ENCODE measurements at places on chromosomes 4 and X.

GRCh38 chrX:138914767-138915166 is 203.2 kb upstream of the FGF13 start:
- DNase-seq, result no peak

GRCh38 chr4:53981567-53981966 is 82.8 kb downstream of the CHIC2 start:
- no peak for DNase-seq

- no peak for DNase-seq
These were observed 71.7 kb downstream of the SRPX start for GRCh38 chrX:38149016-38149415.

GRCh38 chrX:120790118-120790517 is 85.5 kb downstream of the CT47B1 start:
- no peak for DNase-seq

DNA sequence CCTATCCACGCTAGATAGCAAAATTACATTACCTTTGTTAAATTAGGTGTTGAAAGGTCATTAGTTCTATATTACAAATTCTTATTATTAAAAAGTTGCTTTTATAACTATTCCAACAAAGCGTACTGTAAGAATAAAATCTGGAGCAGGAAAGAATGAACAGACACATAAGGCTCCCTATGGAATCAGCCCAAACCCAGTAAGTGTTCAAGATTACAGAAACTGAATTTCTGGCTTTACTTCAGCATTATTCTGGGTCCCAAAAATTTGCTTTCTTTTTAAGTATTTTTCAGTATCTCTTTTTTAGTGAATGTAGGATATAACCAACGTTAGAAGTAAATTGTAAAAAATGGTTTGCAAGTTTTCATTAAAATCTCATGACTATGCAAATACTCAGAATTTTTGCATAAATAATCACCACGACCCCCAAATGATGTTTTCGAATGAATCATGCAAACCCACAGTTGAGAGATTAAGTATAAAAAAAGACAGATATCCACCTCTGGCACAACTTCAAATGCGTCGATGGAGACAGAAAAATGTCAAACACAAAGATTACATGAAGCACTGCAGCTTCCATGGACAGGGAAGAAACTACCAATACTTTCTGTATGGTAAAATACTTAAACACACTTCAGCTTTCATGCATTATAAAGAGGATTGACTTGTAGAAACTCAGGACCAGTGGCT is 238.5 kb downstream of the RASL11B start:
- DNase-seq, result no peak

GRCh38 chrX:134734466-134734952 is 76.2 kb upstream of the PLAC1 start:
- DNase-seq, result no peak

DNA sequence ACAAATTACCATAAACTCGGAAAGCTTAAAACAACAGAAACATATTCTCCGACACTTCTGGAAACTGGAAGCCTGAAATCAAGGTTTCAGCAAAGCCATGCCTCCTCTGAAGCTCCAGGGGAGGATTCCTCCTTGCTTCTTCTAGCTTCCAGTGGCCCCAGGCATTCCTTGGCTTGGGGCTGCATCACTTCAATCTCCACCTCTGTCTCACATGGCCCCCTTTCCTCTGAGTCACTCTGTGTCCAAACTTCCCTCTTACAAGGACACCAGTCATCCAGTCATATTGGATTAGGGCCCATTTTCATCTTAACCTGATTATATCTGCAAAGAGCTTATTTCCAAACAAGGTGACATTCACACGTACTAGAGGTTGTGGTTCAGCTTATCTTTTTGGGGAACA is 17.3 kb downstream of the PARM1 start:
- no peak for DNase-seq

DNA sequence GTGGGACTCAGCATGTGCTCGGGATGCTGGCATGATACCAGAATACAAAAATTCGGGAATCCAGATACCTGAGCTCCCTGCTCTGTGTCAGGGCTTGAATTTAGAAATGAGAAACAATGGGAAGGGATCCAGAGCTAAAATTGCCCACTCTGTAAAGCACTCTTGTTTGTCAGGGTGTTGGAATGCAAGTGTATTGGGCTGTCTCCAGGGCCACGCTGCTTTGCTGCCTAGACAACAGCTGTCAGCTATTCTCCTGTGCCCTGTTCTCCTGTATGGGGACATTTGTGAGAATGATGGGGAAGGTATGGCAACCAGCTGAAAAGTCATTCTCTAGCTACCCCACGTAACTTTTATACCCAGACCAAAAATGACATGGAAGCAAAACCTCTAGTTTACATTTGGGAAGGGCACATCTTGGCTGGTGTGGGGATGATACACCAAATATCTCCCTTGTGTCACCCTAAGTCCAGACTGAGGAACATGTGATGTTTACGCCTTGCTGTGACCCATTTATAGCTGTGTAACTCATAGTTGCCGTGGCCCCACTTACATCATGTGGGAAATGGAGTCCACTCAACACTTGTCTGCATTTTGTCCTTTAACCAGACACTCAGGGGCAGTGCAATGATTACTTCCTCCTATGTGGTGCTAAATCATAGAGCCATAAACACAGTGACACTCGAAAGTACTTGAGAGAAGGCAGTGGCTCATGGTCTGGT is 46.6 kb downstream of the SMPX start:
- no peak for DNase-seq

GRCh38 chrX:7346021-7346420 is 198.1 kb upstream of the PUDP start:
- DNase-seq, result no peak

- DNase-seq, result no peak
These were observed 517.2 kb upstream of the ADGRL3 start for GRCh38 chr4:60682901-60683300.

GRCh38 chr4:19809989-19810388 is 441.7 kb upstream of the SLIT2 start:
- no peak for DNase-seq

DNA sequence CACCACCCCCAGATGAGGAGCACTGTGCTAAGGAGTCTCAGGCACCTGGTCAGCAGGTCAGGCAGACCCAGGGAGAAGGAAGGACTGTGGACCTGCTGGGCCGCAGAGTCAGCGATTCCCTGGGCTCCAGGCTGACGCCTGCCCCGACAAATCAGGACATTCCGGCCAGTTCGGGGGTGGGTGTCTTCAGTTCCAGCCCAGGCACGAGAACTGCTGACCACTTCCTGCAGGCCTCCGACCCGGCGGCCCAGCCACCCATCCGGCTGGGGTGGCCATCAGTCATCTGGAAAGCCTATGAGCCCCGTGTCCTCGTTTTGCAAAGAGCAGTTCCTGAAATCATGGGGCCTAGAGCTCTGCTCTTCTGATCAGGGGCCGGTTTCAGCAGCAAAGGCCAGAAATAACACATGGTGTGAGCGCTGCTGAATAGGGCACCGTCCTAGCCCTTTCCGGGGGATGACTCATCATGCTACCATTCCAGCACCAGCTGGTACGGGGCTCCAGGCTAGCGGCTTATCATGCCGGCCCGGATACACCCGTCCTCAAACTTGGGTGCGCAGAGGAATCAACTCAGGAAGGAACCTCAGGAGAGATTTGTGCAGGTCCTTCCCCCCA is 7.8 kb upstream of the SH3TC1 start:
- no peak for DNase-seq

GRCh38 chr4:1538941-1539772 is 132.9 kb upstream of the NKX1-1 start:
- DNase-seq, result no peak

DNA sequence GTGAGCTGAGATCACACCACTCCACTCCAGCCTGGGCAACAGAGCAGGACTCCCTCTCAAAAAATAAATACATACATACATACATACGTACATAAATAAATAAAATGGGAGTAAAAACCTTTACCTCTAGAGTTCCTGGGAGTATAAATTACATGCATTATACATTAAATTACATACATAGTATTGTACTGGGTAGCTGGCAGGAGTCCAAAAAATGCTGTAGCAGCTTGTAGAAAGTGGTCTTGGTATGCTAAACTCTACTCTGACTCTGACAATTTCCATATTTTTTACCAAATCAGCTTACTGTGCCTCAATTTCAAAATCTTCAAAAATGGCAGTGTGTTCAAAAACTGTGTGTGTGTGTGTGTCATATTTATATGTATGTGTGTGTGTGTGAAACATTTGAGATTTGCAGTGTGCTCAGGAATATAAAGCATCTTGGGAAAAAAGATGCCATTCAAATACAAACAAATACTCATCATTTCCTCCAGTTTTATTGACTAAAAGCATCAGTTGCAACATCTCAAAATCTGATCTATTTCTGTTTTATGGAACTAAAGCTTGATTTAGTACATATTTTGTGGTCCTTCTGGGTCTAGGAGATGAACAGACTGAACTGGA is 171.7 kb downstream of the SHROOM3 start:
- no peak for DNase-seq

GRCh38 chr4:153154007-153154975 is 50.0 kb upstream of the TRIM2 start:
- no peak for DNase-seq

DNA sequence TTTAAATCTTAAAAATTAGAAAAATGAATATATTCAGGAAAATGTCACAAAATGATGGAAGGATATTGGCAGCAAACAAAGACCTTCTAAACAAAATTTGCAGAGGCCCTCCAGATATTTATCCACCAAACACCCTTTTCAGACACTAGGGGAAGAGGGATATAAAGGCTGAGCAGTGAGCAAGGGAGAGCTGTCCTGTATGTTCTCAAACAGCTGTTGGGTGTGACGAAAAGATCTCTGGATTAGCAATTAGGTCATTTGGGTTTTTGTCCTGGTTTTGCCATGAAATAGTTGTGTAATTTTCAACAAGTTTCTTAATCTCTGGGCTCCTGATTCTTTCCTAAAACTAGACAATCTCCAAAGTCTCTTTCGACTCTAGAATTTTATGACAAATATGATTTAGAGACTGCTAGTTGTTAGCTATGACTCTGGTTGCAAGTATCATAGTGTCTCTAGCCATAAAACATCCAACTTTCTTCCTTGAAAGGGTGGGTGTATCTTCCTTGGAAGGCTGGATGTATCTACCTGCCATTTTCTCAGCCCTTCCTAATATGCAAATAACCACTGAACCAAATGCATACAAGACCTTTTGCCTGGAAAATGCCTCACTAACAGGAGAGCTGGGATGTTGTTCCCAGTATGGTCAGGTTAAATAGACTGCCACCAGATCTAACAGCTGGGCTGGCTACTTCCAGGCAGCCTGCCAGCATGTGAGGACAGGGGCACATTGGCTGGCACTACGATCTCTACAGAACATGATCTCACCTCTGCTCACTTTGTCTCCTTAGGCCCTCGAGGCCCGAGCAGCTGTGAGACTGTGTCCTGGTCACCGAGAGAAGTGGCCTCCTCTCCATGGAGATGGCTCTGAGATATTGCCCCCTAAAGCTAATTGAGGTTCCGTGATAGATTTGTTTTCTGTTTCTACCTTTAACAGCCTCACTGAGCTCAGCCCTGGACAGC is 225.5 kb upstream of the JADE1 start:
- DNase-seq, result no peak

- no peak for DNase-seq
These were observed 108.9 kb downstream of the SYNPO2 start for GRCh38 chr4:118997601-118998000.

- no peak for DNase-seq
These were observed 5.9 kb downstream of the COL25A1 start for GRCh38 chr4:109296527-109296926.

- DNase-seq, result no peak
These were observed 112.4 kb upstream of the SPRY1 start for GRCh38 chr4:123284168-123284567.

GRCh38 chr4:173404296-173404865 is 5.5 kb upstream of the SCRG1 start:
- DNase-seq, result no peak

DNA sequence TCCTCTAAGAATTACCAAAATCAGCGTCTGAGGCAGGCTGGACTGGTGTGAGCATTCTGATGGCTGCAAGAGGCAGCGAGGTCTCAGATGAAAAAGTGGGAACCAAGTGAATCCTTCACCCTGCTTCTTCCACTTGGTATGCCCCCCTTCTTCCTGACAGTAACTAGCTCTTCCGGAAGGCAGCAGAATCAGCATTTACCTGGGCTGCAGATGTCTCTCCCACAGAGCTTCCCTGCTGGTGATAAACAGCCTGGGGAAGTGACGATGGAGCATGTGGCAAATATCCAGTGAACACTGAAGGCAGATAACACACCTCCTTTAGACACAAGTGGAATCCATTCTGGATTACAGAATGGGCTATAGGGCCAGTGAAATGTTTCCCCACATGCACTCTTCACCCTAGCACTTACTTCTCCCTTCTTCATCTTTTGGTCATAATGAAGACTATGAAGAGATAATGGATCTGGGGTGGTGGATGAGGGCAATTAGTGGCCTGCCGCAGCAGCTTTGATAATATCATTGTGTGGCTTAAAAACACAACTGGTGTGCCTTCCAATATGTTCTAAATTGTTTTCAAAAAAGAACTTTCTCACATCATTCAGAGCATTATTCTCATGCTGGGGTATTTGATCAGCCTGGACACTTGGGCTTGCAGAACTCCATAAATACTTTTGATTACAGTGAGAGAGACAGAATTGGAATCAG is 60.8 kb upstream of the TBC1D9 start:
- no peak for DNase-seq

- no peak for DNase-seq
These were observed 11.7 kb upstream of the PTTG2 start for GRCh38 chr4:37948542-37948941.

DNA sequence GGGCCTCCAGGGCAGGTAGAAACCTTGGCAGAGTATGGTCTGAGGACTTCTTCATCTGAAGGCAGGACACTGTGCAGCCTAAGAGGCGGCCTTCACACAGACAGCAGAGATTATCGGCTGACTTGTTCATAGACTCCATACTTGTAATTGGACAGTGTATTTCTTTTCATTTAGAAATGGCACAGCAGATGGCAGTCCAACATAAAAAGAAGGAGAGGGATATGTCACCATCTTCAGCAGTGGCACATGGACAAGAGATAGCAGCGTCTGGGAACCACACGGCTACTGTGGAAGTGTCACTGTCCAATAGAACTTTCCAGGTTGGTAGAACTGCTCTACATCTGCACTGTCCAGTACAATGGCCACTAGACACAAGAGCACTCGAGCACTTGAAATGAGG is 21.7 kb upstream of the GEMIN8 start:
- no peak for DNase-seq

- no peak for DNase-seq
These were observed 16.3 kb downstream of the NAT8L start for GRCh38 chr4:2075171-2075986.

Data from stimulated activated CD4-positive, alpha-beta T cell treated with anti-CD3 and anti-CD28 coated beads, TNF-alpha, amount 100 ng/mL, for 1 hour (primary cell).